ENCODE measurements at places on chromosomes 6 and 20.

- no peak for DNase-seq
Observed at GRCh38 chr6:76481101-76481500, 408.6 kb upstream of the IMPG1 start.

DNA sequence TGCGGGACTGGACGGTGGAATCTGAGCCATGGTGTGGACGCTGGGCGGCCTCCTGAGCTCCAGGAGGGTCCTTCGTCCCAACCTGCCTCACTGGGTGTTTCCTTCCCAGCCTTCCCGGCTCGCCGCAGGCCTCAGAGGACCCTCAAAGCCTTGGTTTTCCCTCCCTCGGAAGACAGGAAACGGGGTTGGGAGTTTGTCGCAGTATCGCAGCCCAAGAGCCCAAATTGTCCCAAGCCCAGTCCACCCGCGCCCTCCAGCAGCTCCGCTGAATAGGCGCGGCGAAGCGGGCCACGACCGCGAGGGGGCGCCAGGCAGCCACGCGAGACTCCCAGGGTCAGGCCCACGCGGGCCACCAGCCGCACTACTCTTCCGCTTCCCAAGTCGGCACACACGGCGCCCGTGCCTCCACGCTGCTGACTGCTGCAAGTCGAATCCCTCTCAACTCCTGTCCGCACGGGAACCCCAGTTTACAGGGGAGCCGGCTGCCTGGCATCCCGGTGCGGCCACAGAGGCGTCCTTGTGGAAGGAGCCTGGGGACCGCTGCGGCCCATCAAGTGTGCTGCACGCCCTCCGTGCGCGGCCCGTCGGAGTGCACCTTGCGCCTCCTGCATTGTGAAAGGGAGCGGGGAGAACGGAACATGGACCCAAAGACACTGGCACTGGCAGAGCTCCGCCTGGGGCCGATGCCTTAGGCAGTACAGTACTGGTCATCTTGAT lies 40.4 kb upstream of the HMGA1 start:
- peak; percentile 97 for DNase-seq

DNA sequence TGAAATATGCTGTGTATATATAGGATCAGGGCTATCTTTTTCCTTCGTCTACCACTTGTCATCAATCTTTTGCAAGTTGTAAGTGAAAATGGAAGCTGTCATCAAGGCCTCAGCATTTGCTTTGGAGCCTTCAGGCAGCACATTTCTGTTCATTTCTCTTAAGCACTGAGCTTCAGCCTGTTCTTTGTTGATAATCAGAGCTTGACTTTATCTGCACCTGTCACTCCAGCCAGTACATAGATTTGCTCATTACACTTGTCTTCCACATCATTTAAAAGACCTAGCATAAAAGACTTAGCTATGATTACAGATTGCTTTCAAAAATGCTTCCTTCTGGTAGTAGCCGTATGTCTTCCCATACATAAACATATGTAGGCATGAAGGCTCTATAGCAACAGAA lies 189.8 kb upstream of the GRIK2 start:
- DNase-seq, result no peak

DNA sequence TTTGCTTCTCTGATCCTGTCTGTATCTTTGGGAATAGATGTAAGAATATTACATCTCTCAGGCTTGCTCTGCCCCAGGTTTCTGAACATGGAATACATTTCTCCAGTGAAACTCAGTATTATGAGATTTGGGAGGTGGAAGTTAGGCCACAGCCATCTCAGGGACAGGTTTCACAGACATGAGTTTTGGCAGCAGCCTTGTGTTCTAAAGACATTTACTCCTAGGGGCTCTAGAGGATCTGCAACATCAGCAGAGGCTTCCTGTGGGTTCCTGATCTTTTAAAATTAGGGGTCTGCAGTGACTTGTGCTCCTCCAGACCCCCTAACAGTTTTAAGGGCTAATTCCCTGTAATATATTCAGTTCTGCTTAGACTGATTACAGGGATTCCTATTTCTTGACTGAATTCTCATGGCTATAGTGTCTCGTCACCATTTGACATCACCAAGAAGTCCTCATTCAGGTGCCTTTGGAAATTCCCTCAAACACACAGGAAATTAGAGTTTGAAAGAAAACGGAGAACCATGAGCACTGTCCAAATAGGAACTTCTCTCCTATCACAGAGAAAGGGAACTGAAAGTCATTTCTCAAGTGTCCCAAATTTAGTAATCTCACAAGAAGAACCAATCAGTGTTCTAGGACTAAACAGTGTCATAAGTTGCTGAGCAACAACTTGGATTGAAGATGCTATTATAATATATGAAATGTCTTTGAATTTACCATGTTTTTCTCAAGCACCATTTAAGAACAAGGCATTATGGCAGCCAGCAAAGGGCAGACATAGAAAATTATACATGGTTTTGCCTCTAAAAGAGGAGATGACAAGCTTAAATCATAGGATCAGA lies 2.5 kb upstream of the HLA-DRA start:
- no peak for DNase-seq

DNA sequence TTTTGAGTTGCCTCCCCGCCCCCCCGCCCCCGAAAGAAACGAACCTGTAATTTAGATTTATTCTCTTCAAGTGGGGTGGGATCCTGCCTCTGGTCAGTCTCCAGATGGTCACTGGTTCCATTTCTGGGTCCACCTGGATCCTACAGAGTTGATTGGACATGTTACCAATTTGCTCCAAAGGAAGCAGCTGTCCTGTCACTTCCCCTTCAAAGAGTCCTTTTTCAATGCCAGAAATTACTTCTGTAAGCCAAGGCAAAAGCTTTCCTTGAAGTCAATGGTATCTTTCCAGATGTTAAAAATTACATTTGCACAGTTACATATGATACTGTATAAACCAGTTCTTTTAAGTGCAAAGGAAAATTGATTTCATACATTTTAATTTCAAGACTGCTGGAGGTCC lies 12.0 kb upstream of the ANKRD60 start:
- no peak for DNase-seq

DNA sequence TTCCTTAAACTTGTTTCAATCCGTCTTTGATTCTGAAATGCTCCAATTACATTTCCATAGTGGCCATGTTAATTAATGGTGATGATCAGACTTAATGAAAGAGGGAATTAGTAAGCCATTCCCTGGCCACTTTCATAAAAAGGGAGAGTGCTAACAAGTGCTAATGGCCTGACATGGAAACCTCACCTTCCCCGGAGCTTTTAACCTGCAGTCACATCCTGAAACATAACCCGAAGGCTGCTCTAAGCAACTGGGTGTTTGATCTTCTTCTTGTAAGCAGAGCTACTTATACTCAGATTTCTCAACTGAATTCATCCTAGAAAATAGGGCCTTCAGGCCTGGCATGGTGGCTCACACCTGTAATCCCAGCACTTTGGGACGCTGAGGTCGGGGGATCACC lies 67.1 kb upstream of the ZMYND8 start:
- DNase-seq, result no peak

DNA sequence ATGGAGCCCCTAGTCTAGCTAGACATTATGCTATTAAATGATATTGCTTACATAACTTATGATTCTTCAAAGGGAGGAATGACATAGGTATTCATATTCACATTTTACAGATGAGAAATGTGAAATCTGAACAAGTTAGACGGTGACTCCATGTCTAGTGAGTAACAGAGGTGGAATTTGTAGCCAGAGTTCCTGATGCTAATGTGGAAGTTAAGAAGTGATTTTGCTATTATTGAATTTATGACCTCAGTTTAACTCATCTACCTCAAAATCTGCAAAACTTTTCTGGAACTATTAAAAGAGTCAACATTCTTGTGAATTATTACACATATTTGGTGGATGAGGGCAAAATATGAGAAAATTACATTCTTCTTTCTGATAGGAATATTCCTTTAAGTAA lies 347.6 kb upstream of the MMS22L start:
- no peak for DNase-seq

GRCh38 chr6:146847426-146847825 lies 248.7 kb downstream of the ADGB start:
- no peak for DNase-seq

DNA sequence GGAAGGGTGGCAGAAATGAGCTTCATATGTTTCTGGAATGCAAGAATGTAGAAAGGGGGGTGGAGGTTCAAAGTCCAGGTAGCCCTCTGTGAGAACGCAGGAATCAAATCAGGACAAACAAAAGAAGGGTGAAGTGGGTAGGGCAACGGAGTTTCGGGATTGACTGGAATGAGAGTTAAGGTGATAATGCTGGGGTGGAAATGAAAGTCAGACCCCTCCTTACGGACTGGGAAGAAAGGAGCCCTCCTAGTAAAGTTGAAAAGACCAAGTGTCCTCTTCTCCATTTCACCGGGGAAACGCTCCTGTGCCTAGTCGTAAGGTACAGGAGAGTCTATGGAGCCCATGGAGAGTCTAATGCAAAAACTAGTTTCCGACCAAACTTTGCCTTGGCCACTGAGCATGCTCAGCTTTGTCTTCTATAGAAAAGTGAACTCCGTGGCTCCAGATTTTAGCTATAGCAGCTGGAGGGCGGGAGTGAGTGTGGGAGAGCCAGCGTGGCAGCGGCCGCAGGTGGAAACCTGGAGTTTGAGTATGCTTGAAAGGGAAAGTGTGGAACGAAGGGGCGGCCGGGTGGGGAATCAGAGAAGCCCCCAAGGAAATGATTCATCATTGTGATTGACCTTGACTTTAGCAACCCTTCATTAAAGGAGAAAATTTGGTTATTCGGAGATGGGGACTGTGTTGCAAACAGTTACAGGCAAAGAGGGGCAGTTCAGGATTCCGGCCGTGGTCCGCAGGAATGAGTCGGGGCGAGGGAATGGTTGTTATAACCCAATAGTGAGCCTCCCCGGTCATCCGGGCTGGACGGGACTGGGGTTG lies 1.3 kb upstream of the LRRC1 start:
- no peak for DNase-seq

DNA sequence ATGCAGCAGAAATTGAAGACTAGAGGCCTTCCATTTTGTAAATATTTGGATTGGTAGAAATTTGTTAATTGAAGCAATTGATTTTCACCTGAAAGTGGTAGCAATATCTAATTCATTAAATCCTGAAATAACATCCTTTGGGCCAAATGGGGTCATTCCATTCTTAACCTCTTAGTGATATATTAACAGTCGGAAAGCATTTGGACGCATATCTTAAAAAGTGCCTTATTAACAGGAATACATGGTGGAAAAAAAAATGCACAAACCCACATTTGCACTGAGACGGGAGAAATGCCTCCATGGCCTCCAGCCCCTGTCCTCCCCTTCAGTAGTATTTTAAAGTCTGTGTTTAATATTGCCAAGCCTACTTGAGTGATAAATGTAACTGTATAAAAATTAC lies 205.5 kb downstream of the TFAP2B start:
- DNase-seq, result no peak

- no peak for DNase-seq
Observed at GRCh38 chr6:112008482-112008881, 45.4 kb upstream of the CCN6 start.

DNA sequence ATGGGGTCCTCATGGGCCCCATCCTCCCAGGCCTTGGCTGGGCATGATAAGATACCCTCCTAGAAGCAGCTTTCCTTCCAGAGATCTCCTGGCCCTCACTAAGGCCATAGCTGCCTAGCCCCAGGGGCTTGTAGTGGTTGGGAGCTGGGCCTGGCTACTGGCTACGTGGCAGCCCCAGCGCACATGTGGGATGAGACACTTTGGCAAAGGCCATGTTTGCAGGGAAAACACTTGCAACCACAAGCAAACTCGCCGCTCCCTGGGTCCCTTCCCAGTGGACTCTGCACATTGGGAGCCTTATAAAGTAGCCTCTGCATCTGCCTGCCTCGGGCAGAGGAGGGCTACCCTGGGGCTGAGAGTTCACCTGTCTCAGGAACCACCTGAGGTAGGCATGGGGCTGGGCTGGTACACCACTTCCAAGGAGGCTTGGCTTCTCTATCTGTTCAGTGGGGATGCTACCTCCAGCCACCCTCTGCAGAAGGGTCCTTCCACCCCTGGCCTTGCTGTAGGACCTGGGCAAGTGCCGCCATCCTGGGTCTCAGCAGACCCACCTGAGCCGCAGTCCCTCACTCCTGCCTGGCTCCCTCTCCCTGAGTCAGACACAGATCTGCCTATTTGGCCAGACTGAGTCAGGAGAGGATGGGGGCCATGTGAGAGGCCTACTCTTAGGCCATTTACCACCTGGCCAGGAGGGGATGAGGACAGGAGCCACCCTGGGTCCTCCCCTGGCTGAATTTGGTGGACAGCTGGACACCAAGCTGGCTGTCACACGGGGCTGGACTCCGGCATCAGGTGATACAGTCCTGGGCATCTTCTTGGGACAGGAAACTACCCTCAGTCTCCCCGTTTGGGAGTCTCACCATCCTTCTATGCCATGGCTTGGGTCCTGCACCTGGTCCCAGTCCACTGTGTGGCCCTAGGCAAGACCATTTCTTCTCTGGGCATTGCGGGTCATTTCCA lies at the start of gene BPIFB2:
Gene BPIFB2, plus strand, starts transcription at position 329 of the 960 bp plus-strand sequence. CDS start 871 bp downstream, outside the sequence.
- DNase-seq, result peak; percentile 72

DNA sequence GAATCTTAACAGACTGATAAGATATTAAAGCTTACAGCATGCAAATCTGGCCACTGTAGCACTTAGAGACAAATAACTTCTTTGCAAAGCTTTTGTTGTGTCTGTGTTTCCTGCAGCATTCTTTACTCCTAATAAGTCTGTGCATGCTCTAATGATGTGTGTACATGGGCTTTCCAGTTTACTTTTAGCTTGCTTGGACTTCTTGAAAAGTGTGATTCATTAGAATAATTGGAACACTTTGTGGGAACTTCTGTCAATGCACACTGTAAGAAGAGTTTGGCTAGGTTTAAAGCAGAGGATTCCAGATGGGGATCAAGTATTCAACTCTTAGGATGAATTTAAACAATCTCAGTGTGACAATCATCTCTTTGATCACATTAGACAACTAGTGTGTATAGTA lies 22.1 kb upstream of the TINAG start:
- DNase-seq, result no peak

DNA sequence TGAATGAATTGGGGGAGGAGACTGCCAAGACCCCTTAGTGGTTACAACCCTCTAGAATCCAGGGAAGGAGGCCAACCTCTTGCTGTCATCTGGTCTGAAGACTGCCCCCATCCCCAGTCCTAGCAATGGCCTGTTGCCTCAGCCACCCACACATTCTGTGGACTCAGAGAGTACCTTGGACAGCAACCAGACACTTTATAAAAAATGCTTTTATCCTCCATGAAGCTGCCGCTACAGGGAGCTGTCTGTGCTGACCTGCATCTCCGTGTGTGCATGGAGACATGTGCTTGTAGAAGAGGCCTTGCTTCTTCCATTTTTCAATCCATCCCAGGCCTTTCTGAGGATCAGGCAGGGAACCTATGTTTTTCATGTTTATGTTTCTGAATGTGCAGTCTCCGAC lies 15.2 kb downstream of the CDH22 start:
- no peak for DNase-seq

- no peak for DNase-seq
Observed at GRCh38 chr20:24318569-24319352, 150.7 kb upstream of the SYNDIG1 start.
